Caudate nucleus (tissue), 63 donors: ENCODE measurements at places on chromosomes 3 and 15.

DNA sequence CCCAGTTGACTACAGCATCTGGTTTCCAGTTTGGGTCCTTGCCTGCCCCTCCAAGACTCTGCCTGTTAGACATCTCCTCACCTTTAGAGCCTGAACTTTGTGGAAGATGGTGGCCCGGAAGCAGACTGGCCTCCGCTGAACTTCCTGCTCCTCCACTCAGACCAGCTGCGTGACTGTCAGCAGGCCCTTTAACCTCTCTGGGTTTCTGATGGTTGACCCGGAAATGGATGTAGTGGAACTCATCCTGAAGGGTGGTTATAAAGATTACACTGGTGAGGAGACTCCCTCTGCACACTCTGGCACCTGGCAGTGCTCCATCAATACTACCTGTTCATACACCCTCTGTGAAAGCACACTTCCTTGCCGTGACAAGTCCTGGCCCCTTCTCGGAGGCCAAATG lies 151.9 kb upstream of the TLE3 start:
- no peak for DNase-seq

DNA sequence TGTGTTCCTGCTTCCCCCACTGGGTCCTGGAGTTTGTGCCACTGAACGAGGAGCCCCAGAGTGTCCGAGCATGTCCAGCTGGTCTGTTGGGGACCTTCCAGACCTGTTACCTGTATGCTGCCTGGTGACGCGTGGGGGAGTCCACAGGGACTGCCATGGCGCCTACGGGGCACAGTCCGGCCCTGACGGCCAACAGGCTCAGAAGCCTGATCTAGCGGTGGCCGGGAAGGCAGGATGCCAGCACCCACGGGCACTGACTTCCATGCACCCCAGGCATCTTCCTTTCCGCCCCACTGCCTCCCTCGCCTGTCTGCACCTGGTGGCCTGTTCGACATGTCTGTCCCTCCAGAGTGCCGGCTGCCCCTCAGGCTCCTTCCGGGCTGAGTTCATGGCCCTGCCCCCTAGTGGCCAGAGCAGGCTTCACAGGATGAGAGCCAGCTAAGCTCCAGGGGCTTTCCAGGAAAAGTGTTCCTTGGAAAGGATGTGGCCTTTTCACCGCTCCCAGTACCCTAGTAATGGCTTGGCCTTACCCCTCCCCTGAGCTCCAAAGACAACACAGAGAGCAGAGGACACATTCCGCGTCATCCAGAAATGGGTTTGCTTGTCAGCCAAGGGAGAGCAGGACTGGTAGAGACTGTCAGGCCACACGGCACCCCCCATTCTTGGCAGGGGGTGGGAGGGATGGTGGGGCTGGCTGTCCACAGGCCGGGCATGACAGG lies 35.7 kb downstream of the NGRN start:
- no peak for DNase-seq

DNA sequence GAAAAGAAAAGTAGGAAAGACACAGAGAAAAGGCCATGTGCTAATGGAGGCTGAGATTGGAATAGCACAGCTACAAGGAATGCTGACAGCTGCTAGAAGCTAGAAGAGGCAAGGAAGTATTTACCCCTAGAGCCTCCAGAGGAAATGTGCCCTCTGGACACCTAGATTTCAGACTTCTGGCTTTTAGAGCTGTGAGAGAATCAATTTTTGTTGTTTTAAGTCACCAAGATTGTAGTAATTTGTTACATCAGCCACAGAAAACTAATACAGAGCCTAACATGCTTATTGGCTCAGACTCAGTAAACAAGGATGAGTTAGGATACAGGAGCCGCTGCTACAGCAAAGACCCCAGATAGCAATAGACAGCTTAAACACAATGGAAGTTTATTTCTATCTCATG lies 33.1 kb upstream of the GLCE start:
- no peak for DNase-seq

DNA sequence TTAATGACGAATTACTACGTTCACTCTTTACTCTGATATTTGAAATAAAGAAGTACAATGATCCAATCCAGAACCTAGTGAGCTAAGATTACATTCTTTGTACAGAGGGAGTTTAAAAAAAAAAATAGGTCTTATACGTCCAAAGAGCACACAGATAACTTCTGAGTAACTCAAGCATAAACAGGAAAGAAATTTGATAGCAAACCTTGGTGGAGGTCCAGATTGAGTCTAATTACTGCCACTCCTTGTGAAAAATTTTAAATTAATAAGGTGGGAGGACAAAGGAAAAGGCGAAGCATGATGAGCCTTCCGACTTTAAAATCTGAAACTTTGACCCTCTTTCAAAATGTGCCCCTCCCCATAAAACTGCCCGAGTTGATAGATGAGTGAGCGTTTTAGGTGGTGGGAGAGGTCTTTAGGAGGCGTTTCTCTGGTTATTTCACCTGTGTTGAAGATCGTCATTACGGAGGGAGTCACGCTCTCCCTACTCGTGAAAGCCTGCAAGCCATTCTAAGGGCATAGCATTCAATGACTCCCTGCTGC lies 127.0 kb upstream of the ROBO2 start:
- DNase-seq, result no peak

DNA sequence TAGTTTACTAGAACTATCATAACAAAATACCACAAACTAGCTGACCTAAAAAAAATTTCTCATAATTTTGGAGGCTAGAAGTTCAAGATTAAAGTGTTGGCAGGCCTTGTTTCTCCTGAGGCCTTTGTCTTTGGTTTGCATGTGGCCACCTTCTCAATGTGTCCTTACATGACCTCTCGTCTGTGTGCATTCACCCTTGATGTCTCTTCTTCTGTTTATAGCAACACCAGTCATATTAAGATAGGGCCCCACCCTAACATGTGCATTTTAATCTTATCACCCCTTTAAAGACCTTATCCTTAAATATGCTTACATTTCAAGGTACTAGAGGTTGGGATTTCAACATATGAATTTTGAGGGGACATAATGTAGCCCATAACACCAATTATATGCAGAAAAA lies 177.0 kb downstream of the ZBBX start:
- no peak for DNase-seq

GRCh38 chr3:134708671-134709070 lies 57.8 kb upstream of the KY start:
- DNase-seq, result no peak

GRCh38 chr15:64774629-64775493 lies 528 bp downstream of the RBPMS2 start:
- DNase-seq, result no peak

DNA sequence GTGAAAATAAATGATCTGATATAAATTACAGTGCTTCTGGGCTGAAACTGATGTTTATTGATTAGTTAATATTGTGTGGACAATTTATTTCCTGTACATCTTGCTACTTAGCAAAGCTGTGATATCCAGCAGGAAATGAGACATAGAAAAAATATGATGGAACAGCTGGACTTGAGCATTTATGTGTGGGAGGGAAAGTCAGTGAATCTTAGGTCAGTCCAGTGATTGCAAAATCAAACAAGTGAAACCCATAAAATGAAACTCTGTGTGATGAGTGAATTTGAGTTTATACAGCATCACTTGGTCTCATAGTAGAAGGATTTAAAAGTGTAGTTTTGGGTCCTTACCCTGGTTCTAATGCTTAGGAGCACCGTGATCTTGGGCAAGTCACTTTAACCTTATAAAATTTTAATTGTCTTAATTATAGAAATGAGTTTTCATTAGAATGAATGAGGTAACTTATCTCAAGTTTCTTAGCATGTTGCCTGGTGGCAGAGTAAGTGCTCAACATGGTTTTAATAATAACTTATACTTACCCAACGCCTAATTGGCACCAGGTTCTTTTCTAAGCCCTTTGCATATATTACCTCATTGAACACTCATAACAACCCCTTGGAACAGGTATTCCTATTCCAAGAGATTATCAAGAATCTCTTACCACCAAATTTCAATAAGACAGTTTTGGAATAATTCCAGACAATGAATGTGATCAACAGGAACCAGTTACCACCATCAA lies 194.6 kb downstream of the ADAMTSL3 start:
- DNase-seq, result no peak

GRCh38 chr3:187079090-187080022 lies 59.9 kb downstream of the RPL39L start:
- DNase-seq, result no peak

DNA sequence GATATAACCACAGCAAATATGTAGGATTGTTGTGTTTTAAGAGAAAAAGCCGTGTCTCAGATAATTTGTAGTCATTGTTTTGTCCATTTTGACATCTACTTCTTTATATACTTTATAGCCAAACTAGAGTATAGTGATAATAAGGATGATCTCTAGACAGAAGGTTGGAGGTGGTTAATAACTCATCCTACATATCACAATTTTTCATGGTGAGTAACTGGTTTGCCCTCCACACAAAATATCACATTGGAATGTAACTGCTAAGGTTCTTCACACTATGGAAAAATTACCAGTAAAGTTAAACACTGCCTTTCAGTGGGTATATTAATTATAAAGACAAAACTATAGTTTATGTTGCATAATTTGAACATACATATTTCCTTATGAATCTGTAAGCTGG lies 380.7 kb downstream of the LPP start:
- no peak for DNase-seq

GRCh38 chr3:153768561-153769469 lies 352.4 kb upstream of the ARHGEF26 start:
- DNase-seq, result no peak
